ENCODE measurements at places on chromosomes 7 and 10.
A peak's percentile ranks its signal among the peaks of the same experiment; 100 is the strongest.

DNA sequence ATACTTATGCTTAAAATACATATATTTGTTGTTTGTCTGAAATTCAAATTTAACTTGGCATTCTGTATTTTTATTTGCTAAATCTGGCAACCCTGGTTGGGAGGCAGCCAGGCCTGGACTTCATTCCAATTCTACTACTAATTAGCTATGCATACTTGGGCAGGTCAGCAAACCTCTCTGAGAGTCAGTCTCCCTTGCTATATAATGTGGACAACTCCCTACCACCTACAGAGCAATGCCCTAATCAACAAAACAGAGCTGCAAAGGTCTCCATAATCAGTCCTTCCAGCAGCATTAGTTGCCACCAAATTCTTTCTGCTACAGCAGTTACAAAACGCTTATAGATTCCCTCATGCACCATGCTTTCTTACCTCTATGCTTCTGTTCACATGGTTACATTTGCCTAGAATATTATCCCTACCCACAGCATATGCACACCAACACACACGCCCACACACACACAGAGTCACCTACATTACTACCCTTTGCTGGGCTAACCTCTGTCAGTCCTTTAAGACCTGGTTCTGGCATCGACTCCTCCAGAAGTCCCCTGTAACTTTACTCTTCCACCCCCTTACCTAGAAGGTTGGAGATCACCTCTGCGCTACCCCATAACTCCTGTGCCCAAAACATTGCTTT, 188.7 kb downstream of the FGFR2 start:
- DNase-seq, result no peak

- DNase-seq, result no peak
Observed at GRCh38 chr10:124706462-124707143, 37.6 kb downstream of the FAM53B start.

GRCh38 chr10:71604324-71605018, 115.1 kb downstream of the C10orf105 start:
- no peak for DNase-seq

- no peak for DNase-seq
Observed at GRCh38 chr7:96675548-96675947, 34.1 kb downstream of the SEM1 start.

- DNase-seq, result no peak
Observed at GRCh38 chr7:67866054-67866453, 869.4 kb downstream of the TYW1 start.

- DNase-seq, result no peak
Observed at GRCh38 chr10:103829278-103829677, 26.1 kb downstream of the SH3PXD2A start.

GRCh38 chr7:11956991-11957390, 125.0 kb upstream of the THSD7A start:
- no peak for DNase-seq

DNA sequence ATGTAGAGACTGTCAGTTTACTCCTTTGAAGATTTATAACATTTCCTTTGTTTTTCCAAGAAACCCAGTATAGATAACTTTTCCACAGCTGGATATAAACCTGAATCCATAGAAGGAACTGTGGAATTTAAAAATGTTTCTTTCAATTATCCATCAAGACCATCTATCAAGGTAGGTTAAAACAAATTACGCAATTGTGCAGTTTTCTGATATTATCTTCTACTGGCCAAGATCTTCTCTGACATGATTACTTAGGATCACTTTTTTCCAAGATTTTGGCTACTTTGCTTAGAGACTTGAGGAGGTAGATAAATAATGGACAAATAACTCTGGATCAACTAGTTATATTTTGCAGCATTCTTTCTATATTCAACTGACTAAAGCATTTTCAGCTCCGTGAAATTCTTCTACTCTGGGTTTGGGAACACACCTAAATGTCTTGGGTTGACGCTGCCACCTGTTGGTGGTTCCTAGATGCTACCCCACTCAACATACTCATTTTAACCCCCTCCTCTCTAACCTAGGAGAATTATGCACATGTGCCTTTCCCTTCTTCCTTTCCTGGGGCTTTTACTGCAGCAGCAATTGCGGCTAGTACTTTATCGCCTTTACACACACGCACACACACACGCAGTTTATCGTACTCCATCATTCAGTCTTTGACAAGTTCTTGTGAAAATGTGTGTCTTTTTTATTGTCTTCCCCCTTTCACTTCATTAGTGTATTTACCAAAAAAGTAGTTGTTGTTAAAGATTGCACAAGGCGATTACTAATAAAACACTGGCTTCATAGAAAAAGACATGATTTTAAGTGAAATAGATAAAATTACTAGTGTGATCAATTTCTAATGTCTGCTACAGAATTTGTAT, 32.7 kb downstream of the ABCB5 start:
- no peak for DNase-seq

DNA sequence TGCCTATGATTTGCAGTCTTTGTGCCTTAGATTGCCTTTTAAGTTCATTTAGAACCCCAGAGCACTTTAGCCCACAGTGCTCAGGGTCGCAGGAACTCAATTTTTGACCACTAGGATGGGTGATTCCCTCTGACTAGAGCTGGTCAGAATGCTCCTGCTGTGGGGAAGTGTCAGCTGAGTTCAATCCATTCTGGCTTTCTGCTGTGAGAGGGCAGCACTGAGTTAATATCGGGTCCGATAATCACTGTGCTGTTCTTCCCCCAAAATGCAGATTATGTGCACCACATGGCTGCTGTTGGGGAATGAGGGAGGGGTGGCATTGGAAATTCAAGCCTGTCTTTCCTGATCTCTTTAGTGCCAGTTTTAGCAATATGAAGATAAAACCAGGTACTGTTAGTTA, 886.4 kb downstream of the DNAJB9 start:
- no peak for DNase-seq

- no peak for DNase-seq
Observed at GRCh38 chr10:4162571-4163286, 377.7 kb upstream of the KLF6 start.

DNA sequence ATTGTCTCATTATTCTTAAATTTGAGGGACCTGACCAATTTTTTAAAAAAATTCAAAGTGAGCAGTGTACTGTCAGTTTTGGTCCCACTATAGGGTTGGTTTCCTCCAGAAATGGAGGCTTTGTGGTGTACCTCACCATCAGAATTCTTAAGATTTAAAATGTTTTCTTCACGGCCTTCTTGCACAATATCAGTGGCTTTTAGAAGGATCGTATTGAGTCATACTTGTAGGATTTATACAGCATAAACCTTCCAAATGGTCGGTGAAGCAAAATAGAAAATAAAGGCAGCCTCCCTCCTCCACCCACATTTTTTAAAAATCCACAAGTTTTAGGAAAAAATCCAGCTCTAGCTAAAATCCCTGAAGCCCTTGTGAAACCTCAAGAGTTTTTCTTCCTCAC, 126.4 kb downstream of the RNLS start:
- DNase-seq, result no peak

GRCh38 chr7:27697861-27698430, 35.3 kb upstream of the HIBADH start:
- peak; percentile 36 for DNase-seq

- DNase-seq, result peak; percentile 67
Observed at GRCh38 chr10:100728928-100729861, 16.2 kb upstream of the PAX2 start.

DNA sequence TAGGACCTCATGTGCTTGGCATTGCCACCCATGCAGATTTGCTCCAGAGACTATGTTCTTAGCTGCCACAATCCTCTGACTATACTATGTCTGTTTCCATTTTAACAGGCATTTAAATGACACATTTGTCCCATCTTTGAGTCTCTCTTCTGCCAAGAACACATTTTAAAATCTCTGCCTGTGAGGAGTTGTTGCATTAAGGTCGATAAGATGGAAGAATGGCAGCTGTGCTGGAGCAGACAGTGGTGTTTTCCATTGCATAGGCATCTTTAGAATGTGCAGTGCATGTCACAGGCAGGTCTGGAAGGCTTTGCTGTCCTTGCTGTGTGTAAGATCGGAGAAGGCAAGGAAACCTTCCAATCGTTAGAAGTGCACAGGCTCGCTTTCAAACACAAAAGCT, 70.9 kb upstream of the CELF2 start:
- no peak for DNase-seq

GRCh38 chr7:43785420-43785819, 26.9 kb downstream of the BLVRA start:
- no peak for DNase-seq

GRCh38 chr7:92621561-92622023, 31.4 kb upstream of the FAM133B start:
- DNase-seq, result no peak

DNA sequence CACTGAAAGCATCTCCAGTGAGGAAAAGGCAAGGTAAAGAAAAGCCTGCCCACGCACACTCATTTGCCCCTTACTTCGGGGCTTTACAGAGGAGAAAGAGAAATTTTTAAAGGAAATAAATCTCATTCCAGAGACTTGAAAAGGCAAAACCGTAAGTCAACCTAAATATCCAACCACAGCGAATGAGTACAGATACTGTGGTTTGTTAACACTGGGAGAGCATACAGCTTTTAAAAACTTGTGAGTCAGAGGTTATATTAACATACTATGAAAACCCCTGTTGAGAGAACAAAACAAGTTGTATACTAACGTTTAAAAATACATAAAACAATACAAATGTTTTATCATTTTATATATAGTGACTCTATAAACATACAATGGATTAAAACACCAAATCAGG, 28.6 kb upstream of the ST7 start:
- no peak for DNase-seq

- DNase-seq, result no peak
Observed at GRCh38 chr7:142185069-142185468, 72.8 kb downstream of the PRSS58 start.

- no peak for DNase-seq
Observed at GRCh38 chr7:36683695-36684357, 40.5 kb downstream of the AOAH start.

DNA sequence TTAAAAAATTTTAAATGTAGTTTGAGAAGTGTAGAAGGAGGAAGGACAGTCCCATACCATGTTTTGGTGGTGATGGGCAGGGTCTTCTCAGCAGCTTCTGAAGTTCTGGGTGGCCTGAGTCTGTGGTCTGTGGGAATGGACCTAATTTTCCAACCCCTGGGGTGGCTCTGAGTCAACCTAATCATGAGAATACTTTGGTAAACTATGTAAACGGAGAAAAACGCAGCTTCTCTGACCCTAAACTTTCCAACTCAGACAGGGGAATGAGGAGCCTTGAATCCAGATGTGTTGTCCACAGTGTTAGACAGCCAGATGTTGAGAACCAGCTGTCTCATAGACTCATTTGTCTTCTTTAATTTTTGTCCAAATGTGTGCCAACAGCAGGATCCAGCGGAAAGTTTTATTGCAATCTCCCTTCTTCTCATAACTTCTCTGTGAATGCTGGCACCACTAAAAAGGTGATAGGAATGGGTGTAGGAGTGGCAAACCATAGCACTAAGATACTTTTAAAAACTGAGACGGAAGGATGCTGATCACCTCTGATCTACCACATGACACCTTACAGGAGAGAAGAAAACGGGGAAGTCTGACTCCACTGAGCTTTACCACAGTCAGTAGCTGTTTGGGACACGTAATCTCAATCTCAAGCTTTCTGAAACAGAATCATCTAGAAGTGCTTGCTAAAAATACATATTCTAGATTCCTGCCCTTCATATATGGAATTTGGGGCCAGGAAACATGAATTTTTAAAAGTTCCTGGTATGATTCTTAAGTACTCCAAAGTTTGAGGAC, 90.5 kb upstream of the PHYHIPL start:
- DNase-seq, result no peak

DNA sequence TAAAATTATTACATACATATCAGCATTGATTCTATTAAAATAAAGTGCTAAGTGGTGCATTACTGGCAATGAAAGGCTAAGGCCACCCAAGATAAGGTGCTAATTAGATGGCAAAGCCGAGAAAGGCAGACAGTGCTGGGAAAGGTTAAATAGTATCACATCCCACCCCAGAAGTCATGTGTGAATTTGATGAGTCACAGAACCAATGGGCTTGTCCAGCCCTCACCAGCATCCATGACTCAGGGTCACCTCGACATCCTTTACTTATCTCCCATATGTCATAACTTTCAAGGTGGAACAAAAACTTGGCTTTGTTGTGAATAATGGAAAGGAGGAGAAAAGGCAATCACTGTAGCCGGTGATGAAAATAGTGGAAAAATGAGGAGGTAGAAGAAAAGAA, 459.1 kb downstream of the PLXNA4 start:
- DNase-seq, result no peak

GRCh38 chr10:61390851-61391250, 62.3 kb downstream of the TMEM26 start:
- DNase-seq, result no peak

DNA sequence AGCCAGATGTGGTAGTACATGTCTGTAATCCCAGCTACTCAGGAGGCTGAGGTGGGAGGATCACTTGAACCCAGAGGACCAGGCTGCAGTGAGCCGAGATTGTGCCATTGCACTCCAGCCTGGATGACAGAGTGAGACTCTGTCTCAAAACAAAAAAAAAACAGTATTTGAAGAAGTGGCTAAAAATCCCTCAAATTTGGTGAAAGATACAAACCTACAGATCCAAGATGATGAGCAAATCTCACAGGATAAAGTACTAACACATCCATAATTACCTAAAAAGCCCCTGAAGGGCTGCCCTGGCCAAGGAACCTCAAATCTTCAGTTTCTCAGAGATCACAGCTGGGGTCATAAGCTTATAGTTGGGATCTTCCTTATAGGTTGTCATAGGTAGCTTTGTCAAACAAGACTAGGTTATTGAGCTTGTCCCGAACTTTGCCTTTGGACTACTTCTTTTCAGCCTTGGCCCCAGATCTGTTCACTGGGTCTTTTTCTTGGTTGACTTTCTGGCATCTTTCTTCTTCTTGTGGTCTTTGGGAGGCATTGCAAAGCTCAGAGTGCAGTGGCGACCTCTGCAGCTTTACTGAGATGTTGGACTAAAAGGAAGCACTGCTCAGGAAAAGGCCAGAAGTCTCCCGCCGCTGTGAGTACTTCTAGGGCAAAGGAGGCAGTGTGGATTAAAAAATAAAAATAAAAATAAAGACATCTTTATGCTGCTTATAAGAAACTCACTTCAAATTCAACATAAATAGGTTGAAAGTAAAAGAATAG, 28.6 kb upstream of the SAR1A start:
- DNase-seq, result no peak

DNA sequence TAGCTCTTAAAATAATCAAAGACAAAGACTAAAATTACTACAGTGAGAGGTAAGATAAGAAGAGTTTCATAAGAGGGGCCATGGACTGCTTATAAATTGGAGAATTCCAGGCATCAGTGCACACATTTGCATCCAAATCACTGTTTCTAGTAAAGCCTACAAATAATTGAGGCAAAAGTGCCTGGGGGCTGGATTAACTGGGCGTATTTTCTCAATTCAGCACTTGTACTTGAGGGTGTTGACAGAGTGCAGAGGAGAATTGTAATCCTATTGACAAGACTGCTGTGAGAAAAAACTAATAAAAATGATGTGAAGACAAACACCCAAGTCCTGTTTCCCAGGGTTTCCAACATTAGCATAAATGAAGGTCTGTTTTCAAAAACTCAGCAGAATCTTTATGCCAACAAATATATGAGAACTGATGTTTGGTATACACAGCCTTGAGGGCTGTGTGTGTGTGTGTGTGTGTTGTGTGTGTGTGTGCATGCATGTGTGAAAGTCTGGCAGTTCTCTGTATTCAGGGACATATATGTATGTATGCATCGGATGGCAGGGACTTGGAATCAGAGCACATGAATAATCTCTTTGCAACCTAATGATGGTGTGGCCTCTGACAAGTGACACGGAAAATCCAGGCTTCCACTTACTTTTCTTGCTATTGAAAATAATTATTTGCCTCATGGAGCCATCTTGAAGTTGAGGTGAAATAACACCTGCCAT, 182.1 kb upstream of the CDC14C start:
- no peak for DNase-seq

GRCh38 chr10:34291466-34292193, 523.5 kb downstream of the PARD3 start:
- no peak for DNase-seq

Measured in GM20000 (cell line).